ENCODE measurements at places on chromosomes 1 and 21.

DNA sequence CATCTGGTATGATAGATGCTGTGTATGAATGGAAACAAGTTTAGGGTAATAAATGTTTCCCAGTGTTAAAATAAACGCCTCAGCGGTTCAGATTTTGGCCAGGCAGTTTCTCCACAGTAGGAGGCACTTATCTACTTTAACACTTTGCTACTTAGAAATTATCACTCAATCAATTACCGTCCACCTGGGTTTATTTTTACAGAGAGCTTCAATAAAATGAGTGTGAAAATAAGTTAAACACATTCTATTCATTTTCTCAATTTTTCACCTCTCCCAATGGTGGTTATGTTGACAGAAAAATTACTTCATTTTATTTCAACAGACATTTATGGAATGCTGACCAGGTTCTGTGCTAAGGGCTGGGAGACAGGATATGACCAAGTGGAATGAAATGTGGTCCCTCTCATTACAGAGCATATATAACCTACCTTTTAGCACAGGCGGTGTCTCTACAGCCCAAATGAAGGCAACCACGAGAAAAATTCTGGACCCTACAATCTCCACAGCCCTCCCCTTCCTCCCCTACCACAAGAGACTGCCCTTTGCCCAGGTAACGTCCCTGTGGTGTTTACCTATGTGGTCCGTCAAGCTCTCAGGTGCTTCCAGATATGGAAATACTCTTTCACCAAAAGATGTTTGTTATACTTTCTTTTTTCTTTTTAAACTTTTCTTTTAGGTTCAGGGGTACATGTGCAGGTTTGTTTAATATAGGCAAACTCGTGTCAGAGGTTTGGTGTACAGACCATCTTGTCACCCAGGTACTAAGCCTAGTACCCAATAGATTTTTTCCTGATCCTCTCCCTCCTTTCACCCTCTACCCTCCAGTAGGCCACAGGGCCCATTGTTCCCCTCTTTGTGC, 105.5 kb downstream of the HLCS start:
- DNase-seq, result no peak

- no peak for DNase-seq
Observed at GRCh38 chr1:167237000-167237399, 16.3 kb downstream of the POU2F1 start.

DNA sequence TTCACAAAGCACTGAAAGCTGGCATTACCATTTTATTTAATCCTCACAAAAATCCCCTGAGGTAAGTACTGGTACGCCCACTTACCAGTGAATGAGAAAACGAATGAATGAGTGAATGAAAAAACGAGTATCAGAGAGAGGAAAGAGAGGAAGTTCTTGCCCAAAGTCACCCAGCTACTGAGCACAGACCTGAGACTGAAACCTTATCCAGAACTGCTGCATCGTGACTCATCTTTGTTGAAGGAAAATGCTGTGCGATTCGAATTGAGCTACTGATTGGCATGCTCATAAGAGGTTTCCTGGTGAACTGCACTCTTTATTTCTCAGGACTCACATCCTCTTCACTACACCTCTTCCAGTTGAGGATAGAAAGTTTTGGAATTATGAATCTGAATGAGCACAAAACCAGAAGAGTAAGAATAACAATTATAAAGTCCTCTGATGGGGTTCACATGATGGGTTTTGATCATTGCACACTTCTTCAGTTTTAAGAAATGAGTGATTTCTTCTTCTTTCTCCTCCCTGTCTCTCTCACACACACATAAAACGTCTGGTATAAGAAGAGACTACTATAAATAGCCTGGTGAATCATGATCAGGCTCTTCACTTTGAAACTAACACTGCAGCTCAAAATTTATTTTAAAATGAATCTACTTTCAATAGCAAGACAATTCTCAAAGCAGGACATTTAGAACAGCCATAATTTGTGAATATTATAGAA, 32.1 kb downstream of the IL12RB2 start:
- DNase-seq, result no peak

DNA sequence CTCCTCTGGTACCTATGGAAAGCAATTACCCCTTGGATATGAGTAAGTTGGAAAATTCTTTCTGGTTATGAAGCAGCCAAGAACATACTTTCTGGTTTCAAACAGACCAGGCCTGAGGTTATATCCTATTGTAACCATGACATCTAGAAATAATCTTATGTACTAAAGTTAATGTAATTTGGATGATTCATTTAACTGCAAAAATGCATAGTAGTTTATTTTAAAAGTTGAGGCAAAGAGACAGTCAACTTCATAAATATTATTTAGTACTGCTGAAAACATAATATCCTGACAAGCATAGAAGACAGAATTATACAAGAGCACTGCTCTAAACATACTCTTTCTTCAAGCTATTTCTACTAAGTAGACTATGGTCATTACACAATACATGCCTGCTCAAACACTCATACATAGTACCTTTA, 25.5 kb downstream of the ODF2L start:
- DNase-seq, result no peak

GRCh38 chr1:33257772-33258712, 1.8 kb downstream of the ZNF362 start:
- no peak for DNase-seq

DNA sequence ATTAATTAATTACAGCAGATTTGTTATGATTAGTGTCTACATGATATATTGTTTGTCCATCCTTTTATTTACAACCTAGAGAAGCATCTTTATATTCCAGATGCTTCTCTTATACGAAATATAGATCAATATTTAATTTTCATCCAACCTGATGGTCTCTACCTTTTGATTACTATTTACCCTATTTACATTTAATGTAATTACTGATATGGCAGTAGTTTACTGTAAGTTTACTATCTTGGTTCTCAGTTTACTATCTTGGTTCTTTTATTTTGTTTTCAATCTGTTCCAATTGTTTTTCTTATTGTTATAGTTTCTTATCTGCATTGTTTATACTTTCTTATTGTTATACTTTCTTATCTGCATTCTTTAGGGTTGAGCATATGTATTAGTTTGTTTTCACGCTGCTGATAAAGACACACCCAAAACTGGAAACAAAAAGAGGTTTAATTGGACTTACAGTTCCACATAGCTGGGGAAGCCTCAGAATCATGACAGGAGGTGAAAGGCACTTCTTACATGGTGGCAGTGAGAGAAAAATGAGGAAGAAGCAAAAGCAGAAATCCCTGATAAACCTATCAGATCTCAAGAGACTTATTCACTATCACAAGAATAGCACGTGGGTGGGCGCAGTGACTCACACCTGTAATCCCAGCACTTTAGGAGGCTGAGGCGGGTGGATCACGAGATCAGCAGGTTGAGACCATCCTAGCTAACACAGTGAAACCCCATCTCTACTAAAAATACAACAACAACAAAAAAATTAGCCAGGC, 28.9 kb downstream of the FAF1 start:
- DNase-seq, result no peak

Measured in NCI-H1105 (cell line).